ENCODE measurements at places on chromosomes 4 and X.

DNA sequence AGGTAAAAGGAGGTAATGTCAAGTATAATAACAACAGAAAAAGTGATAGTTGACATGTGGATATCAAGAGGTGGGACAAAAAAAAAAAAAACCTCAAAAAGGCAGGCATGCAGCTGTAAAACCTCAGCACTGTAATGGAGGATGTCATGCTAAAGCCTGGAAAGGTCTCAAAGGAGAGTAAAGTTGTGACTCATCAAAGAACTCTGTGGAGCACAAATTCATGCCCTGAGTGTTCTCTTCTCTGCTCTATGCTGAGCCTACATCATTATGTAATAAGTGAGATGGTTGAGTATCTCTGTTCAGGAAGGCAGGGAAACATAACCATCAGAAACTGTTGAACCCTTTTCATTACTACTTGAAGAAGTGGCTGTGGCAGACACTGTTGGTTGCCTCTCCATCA lies 597.8 kb downstream of the BCOR start:
- no peak for DNase-seq

GRCh38 chrX:19100586-19100985 lies 21.7 kb downstream of the ADGRG2 start:
- no peak for DNase-seq

- peak; percentile 3 for DNase-seq
These were observed 28.1 kb downstream of the SLC16A2 start for GRCh38 chrX:74449322-74449936.

GRCh38 chr4:60089546-60090273 lies 1110.4 kb upstream of the ADGRL3 start:
- no peak for DNase-seq

DNA sequence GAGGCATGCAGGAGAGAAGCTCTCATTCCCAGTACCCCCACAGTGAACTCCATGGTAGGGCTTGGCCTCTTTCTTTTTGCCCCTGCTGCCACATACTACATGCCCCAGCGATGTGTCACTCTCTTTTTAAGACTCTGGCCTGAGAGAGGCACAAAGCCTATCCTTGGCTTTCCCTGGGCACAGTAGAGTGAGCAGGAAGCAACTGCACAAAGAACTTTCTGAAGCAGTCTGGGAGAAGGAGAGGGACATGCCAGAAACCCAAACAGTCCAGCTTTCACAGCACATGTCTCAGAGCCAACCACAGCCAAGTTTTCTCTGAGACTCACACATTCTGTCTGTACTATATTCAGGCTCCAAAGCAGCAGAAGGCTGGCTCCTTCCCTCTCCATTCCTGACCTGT lies 7.9 kb upstream of the NALF2 start:
- no peak for DNase-seq

GRCh38 chrX:91079342-91080114 lies 355.1 kb upstream of the PABPC5 start:
- no peak for DNase-seq

DNA sequence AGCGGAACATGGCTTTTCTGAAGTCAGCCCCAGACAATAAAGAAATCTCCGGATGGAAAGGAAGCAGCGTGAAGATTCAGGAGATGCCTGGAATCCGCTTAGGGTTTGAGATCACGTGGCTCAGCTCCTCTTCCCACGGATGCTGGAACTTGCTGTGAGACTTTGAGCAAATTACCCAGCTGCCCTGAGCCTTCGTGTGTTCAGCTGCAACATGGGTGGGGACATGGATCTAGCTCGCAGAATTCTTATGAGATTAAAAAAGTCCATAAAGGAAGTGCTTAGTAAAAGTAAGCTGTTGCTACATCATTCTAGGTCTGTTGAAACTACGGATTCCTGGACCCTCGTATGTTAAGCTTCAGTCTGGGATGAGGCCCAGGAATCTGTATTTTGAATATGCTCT lies 55.7 kb upstream of the STIM2 start:
- no peak for DNase-seq

All from activated gamma-delta T cell treated with anti-CD3 and anti-CD28 coated beads, Interleukin-2, amount 50 U/mL, for 16 hours (primary cell).